ENCODE measurements at places on chromosomes 16 and 17. TPM values are rescaled to one million over a fixed set of nuclear protein-coding genes. Genes with fewer than 3 reads are reported as not detected.

Gene KRTAP17-1
- total RNA-seq = not detected

Gene NUPR1
- not detected for total RNA-seq

Gene DNAAF8
- 0.29 TPM for total RNA-seq

Gene COG1
- total RNA-seq = 42.2 TPM

DNA sequence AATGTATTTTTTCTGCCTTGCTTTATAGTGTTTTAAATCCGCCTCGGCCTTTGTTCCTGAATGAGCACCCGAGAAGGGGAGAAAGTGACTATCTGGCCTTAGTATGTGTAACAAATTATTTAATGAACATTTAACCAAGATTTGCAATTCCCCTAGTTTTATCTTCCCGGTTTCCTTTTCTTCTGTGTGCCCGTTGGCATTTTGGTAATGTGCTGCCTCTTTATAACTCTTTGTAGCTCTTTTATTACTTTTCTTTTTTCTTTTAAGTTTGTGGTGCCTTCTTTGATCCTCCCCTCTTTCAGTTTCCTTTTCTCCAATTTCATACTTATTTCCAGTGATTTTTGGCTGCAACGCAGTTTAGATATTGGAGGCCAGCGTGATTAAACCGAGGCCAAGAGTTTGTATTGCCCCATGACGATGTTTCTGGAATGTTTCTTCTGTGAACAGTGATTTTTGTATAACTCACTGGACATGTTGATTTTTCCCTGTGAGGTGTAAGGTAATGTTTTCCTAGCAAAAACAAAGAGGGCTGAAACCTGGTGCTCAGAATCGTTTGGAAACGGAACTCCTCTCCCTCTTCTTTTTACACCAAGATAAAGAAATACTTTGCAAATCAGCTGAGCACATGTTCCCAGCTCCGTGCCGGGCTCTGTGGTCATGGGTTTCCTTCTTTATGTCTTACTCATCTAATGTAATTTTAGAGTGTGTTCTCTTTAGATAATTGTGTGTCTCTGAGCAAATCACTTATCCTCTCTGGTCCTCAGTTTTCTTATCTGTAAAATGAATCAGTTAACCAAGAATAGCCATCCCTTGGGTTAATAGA lies 344.3 kb downstream of the WWOX start:
- no peaks in the 10 kb centered on the region for H3K27me3 ChIP-seq
- H3K36me3 ChIP-seq = no peaks in the 10 kb centered on the region
- no peaks in the 10 kb centered on the region for H3K4me1 ChIP-seq
- no peak for DNase-seq
- H3K4me3 ChIP-seq = no peak overlapping the region

DNA sequence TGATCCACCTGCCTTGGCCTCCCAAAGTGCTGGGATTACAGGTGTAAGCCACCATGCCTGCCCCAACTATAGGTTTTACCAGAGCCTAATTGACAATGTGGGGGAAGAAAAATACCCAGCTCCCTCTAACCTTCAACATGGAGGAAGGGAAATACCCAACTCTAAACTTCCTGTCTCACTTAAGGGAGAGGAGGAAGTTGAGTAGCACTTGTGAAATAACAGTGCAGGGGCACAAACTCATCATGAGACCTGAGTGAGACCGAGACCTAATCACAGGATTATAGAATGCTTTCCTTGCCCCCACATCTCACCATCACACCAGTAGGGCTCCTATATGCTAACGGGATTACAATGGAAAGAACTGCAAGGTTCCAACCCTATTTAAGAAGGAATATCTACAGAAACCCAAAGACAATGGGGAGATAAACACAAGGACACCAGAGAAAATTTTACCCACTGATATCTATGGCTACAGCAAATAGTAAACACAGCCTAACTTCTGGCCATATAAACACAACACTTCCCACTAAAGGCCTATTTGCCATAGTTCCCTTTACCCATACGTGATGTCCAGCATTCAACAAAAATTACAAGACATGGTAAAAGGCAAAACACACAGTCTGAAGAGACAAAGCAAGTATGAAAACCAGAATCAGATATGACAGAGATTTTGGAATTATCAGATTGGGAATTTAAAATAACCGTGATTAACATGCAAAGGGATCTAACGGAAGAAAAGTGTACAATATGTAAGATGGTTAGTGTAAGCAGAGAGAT lies 26.9 kb downstream of the OR3A1 start:
- no peak for DNase-seq
- no peaks in the 10 kb centered on the region for H3K36me3 ChIP-seq
- H3K27me3 ChIP-seq = peaks cover 4% of the 10 kb centered on the region
- H3K4me3 ChIP-seq = no peak overlapping the region

- peaks cover 80% of the 10 kb centered on the region for H3K4me1 ChIP-seq
- no peaks in the 10 kb centered on the region for H3K36me3 ChIP-seq
- peak overlapping the region; percentile 77 for H3K27ac ChIP-seq
- peak overlapping the region; percentile 32 for H3K4me3 ChIP-seq
- no peaks in the 10 kb centered on the region for H3K27me3 ChIP-seq
- DNase-seq = no peak
Measured at GRCh38 chr17:76427501-76428231, 25.3 kb downstream of the UBE2O start.

DNA sequence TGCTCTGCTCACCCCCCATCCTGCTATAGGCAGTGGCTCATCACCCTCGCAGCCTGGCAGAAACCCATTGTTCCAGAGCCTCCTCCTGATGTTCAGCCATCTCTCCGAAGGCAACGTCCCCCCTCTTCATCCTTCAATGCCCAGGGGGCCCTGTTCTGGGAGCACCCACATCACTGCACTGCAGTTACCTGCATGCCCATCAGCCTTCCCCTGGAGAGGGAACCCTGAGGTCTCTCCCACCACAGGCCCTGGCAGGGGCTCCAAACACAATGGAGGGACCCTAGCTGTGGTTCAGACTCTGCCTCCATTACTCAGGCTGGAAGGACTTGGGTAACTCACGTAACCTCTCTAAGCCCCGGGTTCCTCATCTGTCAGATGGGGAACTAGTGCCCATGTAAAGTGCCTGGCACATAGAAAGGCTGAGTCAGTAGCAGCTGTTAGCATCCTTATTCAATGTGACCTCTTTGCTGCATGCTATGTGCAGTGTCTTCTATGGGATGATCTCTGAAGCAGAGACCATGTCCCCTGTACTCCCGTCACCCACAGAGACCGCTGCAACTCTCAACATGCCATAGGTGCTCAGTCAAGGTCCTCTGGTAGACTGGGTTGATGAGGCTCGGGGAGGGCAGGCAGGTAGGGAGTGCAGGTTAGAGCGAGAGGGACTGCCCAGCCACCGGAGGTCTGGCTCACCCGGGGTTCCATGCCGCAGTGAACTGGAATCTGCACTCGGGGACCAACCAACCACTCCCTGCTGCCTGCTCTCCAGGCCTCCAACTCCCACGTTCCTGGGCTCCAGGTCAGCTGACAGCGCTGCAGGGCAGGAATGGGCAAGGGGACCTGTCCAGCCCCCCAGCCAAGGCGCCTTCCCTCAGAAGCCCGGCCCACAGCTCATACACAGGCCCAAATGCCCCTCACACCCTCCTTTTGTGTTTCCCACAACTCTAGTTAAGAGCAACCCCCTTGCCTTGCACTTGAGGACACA lies 233.2 kb downstream of the ZNF423 start:
- H3K4me1 ChIP-seq = no peaks in the 10 kb centered on the region
- H3K36me3 ChIP-seq = no peaks in the 10 kb centered on the region
- H3K27ac ChIP-seq = no peak overlapping the region
- H3K4me3 ChIP-seq = no peak overlapping the region
- no peaks in the 10 kb centered on the region for H3K27me3 ChIP-seq

DNA sequence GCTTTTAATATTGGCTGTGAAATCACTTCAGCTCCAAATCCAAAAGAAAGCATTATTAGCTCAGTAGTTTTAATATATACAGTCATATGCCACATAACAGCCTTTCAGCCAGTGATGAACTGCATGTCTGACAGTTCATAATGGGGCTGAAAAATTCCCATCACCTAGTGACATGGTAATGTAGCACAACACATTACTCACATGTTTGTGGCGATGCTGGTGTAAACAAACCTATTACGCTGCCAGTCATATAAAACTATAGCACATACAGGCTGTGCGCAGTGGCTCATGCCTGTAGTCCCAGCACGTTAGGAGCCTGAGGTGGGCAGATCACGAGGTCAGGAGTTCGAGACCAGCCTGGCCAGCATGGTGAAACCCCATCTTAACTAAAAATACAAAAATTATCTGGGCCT lies 92.2 kb downstream of the TUBD1 start:
- no peak for DNase-seq
- peaks cover 7% of the 10 kb centered on the region for H3K36me3 ChIP-seq
- H3K4me1 ChIP-seq = peaks cover 11% of the 10 kb centered on the region
- H3K4me3 ChIP-seq = no peak overlapping the region
- no peak overlapping the region for H3K27ac ChIP-seq
- no peaks in the 10 kb centered on the region for H3K27me3 ChIP-seq

- H3K4me1 ChIP-seq = no peaks in the 10 kb centered on the region
- no peaks in the 10 kb centered on the region for H3K27me3 ChIP-seq
- H3K27ac ChIP-seq = no peak overlapping the region
- peaks cover 86% of the 10 kb centered on the region for H3K36me3 ChIP-seq
- DNase-seq = no peak
- H3K4me3 ChIP-seq = no peak overlapping the region
Measured at GRCh38 chr17:81274471-81274855, 20.6 kb downstream of the SLC38A10 start.

DNA sequence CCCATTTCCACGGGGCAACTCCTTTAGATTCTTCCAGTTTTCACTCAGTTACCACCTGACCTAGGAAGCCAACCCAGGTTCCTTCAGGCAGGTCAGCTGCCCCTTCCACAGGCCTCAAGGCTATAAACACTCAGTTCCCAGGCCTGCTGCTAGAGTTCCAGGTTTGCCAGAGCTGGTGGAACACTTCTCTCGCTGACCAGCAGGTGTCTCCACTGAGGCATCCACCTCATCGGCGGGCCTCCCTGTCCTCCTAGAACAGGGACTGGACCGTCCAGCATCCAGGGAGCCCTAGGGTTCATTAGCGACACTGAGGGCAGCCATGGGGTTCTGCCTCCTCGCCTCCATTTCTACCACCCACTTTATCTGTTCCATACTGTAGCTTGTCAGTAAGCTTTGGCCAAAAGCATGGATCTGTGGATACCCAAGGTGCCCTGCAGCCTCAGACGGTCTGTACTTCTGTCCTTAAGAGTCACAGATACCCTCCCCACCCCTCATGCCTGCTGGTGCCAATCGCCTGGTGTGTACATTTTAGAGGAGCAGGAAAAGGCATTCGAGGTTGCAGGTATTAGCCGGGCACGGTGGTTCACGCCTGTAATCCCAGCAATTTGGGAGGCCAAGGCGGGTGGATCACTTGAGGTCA lies 29.0 kb downstream of the PIMREG start:
- H3K4me1 ChIP-seq = peaks cover 3% of the 10 kb centered on the region
- H3K4me3 ChIP-seq = no peak overlapping the region
- DNase-seq = peak; percentile 49
- no peaks in the 10 kb centered on the region for H3K36me3 ChIP-seq

- H3K4me3 ChIP-seq = no peak overlapping the region
- no peaks in the 10 kb centered on the region for H3K4me1 ChIP-seq
- H3K27ac ChIP-seq = no peak overlapping the region
- no peaks in the 10 kb centered on the region for H3K27me3 ChIP-seq
- H3K36me3 ChIP-seq = peaks cover 76% of the 10 kb centered on the region
- no peak for DNase-seq
Measured at GRCh38 chr17:624341-624860, 90.2 kb downstream of the VPS53 start.

GRCh38 chr17:72457712-72458111 lies 336.9 kb downstream of the SOX9 start:
- H3K4me1 ChIP-seq = no peaks in the 10 kb centered on the region
- H3K36me3 ChIP-seq = no peaks in the 10 kb centered on the region
- H3K4me3 ChIP-seq = no peak overlapping the region

DNA sequence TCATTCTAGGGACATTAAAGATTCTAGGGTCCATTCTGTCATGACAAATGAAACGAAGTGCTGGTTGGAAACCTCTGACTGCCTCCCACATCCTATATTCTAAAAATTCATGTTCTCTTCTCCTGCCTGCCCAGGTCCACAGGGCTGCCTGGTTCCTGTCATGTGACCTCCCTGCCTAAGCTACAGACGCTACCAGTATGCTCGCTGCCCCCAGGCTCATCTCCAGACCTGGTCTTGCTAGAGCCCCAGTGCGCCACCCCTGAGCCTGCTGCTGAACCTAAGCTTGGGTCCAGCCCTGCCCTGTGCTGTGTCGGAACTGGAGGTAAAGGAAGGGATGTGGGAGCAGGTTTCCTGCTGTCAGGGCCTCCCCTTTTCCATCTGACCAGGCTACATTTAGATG lies 231.6 kb upstream of the CDH5 start:
- no peaks in the 10 kb centered on the region for H3K4me1 ChIP-seq
- DNase-seq = no peak
- H3K36me3 ChIP-seq = no peaks in the 10 kb centered on the region

DNA sequence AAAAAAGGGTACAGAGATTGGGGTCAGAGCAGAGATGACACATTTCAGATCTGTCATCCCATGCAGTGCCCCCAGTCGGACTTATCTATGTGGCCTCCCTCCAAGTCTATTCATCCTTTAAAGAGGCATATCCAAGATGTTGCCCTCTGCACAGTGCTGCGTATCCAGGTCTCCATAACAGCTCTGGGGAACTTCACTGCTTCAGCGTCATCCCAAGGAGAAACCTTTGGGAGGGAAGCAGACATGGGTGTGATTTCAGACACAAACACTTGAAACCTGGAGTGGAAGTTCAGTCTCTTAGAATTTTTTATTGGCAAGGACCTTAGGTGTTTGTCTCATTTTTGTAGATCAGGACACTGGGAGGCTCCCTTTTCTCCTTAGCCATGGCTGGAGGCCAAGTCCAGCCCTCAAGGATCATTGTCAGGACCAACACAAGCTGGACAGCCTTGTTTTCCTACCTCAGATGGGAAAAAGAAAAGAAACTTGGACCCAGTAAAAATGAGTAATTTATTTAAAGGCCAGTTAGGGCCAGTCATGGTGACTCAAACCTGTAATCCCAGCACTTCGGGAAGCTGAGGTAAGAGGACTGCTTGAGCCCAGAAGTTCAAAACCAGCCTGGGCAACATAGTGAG lies 23.9 kb upstream of the NLK start:
- H3K27ac ChIP-seq = no peak overlapping the region
- no peaks in the 10 kb centered on the region for H3K36me3 ChIP-seq
- H3K4me1 ChIP-seq = no peaks in the 10 kb centered on the region
- H3K27me3 ChIP-seq = peaks cover 13% of the 10 kb centered on the region
- no peak overlapping the region for H3K4me3 ChIP-seq

DNA sequence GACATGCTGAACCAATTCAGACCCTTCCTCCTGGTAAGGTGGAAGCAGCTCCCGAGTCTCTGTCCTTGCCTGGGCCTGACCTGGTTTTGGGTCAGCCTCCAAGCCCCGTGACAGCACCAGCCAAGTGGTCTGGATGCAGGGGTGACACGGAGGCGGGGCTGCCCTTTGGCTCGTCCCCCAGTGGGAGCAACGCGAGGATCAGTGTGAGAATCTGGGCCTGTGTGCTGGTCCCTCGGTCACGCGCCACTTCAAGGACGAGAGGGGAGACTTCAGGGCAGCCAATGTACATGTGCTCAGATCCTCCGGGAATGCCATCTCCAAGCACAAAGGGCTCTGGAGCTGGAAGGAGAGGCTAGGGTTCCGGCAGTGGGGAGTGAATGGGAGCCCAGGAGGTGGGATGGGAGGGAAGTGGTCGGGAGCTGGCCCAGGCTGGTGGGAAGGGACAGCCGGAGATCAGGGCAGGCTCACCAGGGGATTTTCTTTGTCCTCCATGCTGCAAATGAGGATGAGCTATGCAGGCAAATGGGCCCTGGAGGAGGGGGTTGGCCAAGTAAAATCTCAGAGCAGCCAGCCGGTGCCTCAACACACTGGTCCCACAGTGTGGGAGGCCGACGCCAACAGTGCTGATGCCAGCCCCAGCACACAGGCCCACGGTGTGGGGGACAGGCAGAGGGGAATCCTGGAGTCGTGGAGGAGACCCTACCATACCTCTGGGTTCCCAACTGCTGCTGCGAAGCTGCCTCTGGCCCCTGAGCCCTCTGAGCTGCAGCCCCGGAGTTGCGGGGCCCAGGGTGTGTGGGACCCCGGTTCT lies 4.2 kb upstream of the NDRG4 start:
- peaks cover 19% of the 10 kb centered on the region for H3K4me1 ChIP-seq
- peaks cover 6% of the 10 kb centered on the region for H3K27me3 ChIP-seq
- no peak overlapping the region for H3K4me3 ChIP-seq
- no peak for DNase-seq
